Activated T-cell treated with anti-CD3 and anti-CD28 coated beads, Interleukin-2, amount 50 U/mL, for 1 hour (primary cell): ENCODE measurements at places on chromosomes 3 and 15.
A peak's percentile ranks its signal among the peaks of the same experiment; 100 is the strongest.

DNA sequence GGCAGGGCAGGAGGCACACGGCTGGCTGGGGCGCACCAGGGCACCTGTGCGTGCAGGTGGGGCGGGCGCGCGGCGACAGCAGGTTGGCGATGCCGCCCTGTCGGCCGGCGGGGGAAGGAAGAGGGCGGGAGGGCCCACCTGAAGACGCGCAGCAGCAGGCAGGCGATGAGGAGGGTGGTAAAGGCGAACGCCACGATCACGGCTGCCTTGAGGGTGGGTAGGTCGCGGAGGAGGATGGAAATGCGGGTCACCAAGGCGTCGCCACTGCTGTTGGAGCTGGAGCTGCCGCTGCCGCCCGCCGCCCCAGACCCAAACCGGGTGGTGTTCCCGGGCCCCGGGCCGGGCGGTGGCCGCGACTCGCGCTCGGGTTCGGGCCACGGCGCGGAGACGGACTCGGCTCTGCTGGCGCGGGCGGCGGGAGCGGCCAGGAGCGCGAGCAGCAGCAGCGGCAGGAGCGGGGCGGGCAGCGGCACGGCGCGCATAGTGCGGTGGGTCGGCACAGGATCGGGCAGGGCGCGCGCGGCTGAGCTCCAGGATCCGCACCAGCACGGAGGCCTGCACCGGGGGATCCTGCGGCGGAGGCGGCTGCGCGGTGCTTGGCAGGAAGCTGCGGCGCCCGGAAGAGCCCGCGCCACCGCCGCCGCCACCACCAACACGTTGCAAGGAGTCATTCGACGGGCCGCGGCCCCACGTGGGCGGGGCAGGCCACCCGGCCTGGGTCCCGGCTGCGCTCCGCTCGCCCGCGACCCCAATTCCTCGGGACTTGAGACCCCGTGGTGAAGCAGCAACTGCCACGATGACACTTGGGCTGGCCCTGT is at the start of gene FAM174B:
FAM174B (minus strand) TSS at position 598 of the 818 bp plus-strand sequence.
- DNase-seq = peak; percentile 26

DNA sequence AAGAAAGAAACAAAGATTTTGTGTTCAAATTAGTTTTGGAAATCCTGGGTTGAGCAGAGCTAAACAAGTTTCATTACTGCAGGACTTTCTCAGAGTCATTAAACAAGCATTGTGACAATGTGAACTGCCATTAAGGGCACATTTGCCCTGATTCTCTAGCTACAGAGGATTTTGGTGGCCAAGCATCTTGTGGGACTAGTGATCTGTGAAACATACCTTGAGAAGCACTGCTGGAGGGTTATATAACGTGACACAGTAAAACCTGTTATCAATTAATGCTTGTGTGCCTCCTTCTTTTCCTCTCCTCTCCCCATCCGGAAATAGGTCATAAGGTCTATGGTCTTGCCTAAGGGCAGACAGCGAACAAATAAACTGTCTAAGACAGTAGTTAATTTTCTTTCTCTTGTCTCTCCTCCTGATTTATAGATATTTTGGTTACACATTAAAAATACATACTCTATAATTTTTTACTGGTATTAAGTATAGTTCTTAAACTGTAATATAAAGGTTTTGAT is 167.3 kb upstream of the NANOGP8 start:
- no peak for DNase-seq

DNA sequence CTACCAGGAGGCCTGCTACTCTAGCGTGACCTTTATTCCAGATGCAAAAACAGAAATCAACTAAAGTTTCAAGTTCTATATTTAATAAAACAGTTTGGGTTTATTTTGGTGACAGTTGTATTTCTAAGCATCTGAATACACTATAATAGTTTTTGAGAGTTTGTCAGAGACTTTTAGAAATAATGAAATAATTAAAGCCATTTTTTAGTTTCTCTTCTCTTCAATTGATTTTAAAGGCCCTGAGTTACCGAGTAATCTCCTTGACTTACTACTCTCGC is 523.4 kb downstream of the CADM2 start:
- no peak for DNase-seq

DNA sequence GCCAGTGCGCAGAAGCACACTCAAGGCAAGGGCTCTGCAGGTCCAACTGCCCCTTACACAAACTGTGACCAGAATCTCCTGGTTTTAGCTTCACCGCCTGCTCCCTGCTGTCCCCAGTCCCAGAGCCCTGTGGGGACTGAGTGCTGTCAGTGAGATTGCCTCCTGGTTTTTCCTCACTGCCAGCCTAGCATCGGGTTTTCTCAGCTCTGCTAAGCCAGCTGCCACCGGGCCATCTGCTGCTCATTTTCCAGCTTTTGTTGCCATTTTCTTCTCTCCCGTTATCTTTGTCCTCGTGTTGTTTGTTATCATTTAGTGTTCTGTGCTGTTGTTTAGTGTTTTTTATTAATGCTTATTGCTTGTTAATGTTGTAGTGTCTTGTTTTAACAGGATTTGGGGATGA is 79.5 kb upstream of the BLM start:
- no peak for DNase-seq

DNA sequence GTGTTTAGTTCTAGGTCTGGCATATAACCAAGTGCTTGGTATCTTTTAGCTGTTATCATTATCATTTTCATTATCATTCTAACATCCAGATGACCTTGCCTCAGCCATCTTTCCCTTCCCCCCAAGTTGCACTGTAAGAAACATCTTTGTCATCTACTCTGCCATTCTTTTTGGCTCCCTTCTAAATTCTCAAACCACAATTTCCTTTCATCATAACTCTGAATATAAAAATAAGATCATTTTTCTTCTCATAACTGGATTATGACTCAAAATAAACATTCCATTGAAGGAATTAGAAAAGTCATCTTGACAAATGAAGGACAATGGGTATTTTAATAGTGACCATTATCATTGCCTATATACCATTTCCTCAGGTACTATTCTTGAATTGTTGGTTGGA is 786.2 kb downstream of the AGBL1 start:
- no peak for DNase-seq

- DNase-seq = no peak
Measured at GRCh38 chr3:174937478-174937877, 78.3 kb downstream of the NAALADL2 start.

DNA sequence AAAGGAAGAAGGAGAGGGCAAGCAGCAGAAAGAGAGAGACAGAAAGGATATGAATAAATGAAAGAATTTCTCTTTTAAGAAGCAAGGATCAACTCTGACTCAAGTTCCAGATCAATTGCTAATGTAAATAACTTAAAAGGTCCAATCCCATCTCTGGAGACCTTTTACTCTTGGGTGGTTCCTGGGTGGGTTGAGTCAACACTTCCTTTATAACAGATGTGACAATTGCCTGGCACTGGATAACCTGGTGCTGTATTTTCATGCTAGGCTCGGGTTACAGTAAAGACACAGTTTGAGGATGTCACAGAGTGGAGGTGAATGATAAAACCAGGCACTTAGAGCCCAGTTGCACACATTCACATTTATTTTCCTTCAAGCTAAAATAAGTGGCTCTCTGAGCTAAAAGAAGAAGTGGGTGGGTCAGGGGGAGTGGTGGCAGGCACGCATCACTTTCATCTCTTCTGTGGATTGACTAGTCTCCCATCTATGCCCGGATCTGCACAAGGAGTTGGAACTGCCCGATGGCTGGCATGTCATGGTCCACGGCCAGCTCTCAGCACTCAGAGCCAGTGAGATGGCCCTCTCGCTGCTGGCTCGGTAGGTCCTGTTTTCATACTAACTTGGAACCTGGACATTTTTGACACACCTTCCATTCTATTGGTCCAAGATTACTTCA is 465.8 kb downstream of the FOXP1 start:
- DNase-seq = no peak

DNA sequence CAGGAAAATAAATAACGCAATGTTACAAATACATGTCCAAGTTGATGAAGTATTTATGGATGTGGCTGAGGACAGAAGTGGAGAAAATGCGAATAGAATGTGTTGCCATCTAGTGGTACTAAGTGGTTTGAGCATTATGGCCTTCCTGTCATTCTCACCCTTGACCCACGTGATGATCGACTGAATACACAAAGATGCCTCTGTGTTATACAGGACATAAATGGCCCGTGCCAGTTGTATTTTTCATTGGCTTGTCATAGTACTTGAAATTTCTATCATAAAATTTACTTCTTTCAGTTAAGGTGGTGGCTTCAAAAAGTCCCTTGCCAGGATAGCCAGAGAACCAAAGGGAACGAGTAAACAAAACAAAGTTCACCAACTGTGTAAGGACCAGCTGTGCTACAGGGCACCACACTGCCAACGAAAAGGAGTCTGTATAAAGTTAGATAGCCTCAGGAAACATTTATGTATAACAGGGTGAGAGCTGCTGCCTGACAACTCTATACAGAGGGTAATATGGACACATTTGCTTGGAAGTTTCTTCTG is 103.7 kb downstream of the MYH15 start:
- no peak for DNase-seq

DNA sequence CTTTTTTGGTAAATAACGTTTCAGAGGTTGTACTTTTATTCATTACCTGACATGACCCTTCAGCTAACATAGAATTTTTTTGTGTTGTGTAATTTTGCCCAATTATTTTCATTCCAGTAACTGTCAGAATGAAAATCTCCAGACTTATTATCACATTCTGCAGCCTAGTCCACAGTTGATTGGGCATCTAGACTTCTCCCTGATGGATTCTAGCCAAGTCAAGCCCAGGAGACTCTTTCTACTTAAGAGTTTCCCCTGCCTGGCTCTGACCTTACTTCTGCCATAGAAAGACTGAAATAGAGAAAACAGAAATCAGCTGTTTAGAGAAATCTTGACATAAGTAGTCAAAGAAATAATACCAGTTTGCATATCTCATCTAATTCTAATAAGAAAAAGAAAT is 82.9 kb upstream of the CDAN1 start:
- DNase-seq = no peak

GRCh38 chr3:122964811-122965210 is 62.8 kb downstream of the SEMA5B start:
- no peak for DNase-seq

- no peak for DNase-seq
Measured at GRCh38 chr3:69423463-69424155, 37.7 kb upstream of the FRMD4B start.

GRCh38 chr3:65729555-65729954 is 309.2 kb downstream of the MAGI1 start:
- no peak for DNase-seq

- no peak for DNase-seq
Measured at GRCh38 chr3:69791919-69792399, 52.7 kb downstream of the MITF start.

GRCh38 chr15:79887054-79887930 is 9.5 kb downstream of the MTHFS start:
- DNase-seq = no peak
